Activated gamma-delta T cell treated with anti-CD3 and anti-CD28 coated beads, Interleukin-2, amount 50 U/mL, for 16 hours (primary cell): ENCODE measurements at places on chromosomes 11 and 22.

DNA sequence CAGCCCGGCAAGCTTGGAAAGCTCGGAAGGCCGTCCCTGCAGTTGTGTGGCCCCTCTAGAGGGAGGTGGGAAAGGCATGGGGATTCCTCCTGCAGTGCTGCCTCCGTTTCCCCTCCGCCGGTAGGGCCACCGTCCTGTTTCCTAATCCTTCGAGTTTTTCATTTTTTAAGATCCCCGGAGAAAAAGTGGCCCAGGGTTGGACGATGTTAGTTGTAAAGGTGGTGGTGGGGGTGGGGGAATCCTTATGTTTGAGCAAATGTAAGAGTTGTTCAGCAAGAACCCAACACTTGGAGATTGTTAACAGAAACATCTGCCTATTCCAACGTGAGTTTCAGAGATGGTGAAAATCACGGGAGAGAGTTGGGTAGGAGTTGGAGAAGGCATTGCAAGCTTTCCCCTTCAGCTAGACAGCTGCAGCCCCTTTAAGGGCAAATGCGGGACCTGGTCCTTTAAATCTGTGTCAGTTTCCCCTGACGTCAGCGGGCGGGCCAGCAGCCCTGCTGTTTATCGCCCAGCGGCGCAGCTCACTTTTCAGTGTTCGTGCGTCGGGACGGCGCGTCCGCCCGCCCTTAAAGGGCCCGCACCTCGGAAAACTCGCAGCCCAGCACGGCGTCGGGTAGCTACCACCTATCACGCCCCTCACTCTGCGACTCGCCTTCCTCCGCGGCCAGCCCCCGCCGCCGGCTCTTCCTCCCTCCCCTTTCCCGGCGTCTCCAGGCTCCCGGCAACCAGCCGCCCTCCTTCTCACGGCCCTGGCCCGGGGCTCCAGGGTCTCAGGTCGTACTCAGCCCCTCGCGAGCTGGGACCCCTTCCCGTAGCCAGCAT is at the start of gene SIDT2:
TSS of gene SIDT2 (plus strand) at position 534 of the 825 bp plus-strand sequence. CDS start 521 bp downstream, outside the sequence.
- DNase-seq, result peak; percentile 74

GRCh38 chr11:109752212-109752825 is 330.3 kb downstream of the C11orf87 start:
- no peak for DNase-seq

- no peak for DNase-seq
Measured at GRCh38 chr11:79314906-79315689, 125.7 kb downstream of the TENM4 start.

DNA sequence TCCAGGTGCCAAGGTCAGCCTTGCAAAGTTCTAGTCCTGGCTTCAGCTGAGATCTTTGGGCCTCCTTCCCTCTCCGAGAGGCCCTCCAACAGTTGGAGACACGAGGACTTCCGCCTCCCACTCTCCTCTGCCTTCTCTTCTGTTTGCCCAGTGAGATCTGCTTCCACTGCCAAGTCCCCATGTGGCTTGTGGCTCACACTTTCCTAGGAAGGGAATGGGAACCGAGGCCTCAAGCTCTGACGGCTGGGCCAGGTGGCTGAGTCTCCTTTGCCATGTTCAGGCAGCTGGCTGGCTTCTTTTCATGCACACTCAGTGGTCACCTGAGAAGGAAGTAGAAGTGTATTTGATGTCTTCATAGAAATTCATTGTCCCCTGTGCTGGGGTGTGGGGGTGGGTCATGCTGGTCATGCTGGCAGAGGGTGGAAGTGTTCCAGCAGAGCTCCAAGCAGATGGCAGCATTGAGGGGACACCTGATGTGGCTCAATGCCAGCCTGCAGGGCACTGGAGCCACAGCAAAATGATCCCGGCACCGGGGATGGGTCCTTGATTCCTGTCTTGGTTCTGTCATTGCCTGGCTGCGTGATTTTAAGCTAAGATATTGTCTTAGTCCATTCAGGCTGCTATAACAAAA is 130.4 kb downstream of the ADAMTS15 start:
- no peak for DNase-seq

DNA sequence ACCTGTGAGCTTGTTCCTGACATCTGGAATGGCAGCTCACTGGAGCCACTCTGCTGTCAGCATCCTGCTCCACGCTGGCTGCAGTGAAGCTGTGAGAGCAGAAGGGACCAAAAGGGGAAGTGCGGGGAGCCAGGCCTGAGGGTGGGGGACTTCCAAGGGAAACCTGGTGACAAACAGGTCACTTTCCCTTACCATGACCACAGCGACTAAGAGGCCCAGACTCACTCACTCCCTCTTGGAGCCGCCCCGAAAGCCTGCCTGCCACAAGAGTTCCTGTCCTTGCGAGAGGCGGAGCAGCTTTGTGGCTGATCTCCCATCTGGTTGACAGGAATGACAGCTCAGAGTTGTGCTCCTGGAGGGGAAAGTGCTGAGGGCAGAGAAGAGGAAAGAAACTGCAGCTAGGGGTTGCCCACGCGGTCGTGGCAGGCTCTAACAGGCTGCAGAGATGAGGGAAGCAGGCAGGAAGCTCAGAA is 183.8 kb upstream of the NTM start:
- no peak for DNase-seq

DNA sequence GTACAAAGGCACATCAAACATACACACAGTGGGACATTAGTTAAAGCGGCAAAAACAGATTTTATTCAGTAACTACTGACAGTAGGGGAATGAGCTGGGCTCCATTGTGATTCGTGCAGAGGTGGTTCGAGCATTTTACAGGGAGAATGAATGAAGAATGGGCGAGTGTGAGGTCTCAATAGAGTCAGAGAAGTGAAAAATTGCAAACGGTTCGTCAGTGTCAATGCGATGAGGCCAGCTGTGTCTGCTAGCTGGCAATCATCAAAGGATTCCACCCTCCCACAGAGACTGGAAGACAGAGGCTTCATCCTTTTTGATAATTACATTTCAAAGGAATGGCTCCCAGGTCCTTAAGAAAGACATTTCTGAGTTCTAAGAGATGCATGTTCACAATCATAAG is 17.4 kb downstream of the OR4D9 start:
- no peak for DNase-seq
